Stimulated activated CD8-positive, alpha-beta memory T cell treated with anti-CD3 and anti-CD28 coated beads, Interleukin-4, amount 100 ng/mL, for 1 hour (primary cell): ENCODE measurements at places on chromosomes 2 and 18.

GRCh38 chr2:112085916-112086669 lies 31.0 kb downstream of the TMEM87B start:
- no peak for DNase-seq

DNA sequence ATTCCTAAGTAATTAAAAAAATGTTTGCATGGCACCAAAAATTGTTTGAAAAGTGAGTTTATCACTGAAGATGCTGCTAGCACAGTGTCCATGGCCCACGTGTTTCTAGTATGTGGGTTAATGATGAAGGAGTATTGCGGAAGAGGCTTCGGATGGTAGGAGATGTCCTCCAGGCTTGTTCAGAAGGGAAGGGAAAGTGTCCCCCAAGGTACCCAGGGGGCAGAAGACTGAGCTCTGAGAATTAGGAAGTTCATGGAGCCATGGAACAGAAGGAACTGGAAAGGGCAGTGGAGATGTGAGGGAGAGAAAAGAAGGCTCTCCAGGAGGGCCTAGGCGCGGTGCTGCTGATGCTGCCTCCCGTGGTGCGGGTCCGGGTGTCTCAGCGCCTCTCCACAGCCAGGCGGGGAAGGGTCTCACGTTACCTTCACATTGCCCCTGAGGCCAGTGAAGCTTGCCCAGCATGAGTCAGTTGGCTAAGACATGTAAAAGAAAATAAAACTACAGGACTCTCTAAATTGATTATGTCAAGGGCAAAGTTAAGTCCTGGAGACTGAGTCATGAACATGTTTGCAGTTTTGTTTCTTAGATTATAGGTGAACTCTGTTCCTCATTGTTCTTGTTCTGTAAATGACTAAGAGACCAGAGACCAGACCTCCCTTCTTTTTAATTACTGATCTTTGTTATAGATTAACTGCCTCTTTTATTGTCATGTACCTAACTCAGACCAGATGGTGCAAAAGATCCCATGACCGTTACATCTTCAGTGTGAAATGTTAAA lies 89.0 kb downstream of the MTCL1 start:
- DNase-seq = no peak

DNA sequence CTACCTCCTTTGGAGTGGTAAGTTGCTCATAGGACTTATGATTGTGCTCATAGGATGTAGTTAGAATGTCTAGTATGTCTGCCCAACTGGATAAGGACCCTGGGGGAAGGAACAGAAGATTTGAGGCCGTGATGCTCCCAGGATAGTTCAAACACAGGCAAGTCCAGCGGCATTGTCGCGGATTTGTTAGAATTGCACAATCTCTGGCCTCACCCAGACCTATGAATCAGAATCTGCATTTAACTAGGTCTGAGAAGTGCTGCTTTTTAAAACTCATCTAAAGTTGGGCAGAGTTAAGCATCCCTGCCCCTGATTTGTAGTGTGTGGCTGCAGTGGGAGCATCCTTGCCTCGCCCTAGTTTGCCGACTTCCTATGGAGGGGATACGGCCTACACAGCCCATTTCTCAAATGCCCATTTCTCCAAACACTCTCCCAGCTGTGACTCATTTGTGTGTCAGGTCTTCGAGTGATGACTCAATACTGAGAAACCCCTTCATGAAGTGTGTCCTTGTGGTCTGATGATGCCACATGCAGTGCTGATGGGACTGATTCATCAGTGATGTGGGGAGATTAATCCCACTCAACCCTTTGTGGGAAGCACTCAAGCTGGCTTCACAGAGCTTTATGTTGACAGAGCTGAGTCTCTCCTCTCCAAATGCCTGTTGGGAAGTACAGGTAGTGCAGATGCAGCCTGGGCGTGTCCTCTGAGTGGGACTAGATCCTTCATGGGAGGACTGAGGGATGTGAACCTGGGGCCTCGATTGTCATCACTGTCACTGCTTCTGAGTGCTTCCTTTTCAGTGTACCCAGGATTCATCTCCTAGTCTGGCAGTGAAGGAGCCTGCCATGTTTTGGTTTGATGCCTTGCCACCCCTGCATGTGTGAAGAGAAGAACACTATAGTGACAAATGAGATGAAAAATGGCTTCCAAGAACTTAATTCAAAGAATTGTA lies 18.7 kb downstream of the SMIM21 start:
- DNase-seq = no peak

DNA sequence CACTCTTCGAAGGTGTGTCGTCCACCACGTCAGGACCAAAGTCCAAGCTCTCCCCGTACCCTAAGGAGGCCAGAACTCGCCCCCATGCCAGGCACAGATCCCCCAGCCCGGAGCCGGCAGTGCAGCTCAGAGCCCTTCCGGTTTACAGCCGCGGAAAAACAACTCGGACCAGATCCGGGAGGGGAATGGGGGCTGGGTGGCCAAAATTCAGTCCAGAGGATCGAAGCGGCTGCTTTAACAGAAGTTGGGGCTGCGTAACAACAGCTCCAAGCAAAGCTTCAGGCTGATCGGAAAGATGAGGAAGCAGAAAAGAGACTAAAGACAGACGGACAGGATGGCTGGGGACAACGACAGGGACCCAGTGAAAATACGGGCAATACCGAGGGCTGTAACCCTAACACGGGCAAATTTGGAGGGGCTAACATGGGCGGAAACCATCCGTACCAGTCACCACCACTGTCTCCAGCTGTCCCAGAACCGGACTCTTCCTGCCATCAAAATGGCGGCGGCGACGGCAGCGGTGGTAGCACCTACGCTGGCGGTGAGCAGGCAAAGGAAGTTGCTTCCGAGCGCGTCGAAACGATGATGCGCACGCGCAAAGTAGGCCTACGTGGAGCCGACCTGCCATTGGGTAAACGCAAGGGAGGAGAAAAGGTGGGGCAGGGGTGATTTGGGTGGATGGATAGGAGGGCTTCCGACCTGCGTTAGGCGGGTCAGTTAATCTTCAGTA lies at the start of gene MMADHC:
MMADHC (minus strand) TSS at position 556 of the 730 bp plus-strand sequence. CDS start 678 bp downstream, outside the sequence.
- DNase-seq = peak; percentile 83

DNA sequence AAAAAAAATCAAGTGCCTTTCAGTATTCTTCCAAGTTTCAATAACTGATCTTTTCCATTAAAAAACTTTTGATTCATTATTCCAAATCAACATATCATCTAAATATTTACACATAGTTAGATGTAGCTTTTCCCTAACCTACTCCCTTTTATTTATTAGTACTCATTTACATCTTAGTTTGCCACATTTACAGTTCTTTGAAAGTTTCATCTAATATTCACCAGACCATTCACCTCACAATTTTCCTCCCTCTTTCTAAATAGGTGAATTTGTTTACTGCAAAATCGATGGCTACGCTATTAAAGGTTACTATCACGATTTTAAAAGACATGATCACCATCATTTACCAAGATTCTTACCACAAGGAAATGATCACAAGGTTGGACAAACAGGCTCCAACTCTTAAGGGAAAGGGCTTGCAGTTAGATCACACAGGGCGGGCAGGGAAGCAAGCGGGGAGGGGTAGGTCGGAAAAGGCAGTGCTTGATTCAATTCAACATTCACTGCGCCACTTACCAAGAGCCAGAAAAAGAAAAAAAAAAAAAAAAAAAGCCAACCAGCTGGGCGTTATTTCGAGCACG lies 654 bp upstream of the MARCHF7 start:
- DNase-seq = no peak

- DNase-seq = no peak
These were observed 88.9 kb upstream of the BCL2L11 start for GRCh38 chr2:111031546-111032478.

- DNase-seq = no peak
These were observed 89.8 kb upstream of the NFATC1 start for GRCh38 chr18:79305911-79306310.

DNA sequence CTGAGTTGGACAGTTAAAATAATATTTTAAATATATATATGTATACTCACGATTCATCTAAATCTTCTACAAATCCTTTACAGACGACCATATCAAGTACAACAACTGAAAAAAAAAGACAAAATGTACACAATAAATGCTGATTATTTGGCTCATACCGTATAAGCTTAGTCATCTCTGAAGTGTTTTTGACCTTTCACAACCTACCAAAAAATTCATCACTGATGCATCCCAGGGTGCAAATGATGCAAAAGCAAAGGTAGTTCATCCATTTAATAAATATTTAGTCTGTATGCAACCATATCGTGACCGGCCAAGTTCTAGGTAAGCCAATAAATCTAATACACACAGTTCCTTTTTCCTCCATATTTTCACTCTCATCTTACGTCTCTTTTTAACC lies 1.1 kb downstream of the TMX3 start:
- DNase-seq = no peak

GRCh38 chr2:100978582-100979191 lies 23.4 kb upstream of the RPL31 start:
- DNase-seq = no peak

DNA sequence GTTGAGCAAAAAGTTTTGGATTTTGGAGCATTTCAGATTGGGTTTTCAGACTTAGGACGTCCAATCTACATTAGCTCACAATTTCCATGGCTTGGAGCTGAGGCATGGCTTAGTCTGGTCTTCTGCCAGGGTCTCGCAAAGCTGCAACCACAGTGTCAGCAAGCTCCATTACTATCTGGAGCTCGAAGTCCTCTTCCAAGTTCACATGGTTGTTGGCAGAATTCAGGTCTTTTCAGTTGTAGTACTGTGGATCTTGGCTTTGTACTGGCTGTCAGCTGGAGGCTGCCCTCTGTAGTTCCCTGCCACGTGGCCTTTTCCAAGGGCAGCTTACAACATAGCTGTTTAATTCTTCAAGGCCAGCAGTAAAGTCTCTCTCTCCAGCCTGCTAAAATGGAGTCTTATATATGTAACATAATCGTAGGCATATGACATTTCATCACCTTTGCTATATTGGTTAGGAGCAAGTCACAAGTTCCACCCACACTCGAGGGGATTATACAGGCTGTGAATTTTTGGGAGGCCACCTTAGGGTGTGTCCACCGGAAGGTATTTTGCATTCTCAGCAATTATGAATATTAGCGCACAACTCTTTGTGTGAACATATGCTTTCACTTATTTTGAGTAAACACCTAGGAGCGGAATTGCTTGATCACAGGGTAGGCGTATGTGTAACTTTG lies 41.5 kb upstream of the EPC2 start:
- no peak for DNase-seq

DNA sequence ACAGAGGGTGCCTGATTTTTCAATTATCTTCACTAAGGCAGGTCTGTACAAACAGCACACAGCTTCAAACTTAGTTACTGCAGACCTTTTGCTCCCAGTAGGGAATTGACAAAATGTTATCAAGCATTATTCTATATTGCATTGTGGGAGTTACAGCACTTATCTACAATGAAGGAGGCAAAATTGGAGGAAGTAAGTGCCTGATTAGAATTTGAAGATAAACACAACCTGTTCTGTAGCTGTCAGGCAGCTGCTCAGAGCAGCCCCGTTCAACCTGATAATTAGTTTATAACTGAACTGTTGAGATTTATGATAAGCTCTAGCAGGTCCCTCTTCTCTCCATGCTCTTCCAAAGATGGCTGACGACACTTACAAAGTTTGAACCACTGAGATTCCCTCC lies 364.4 kb upstream of the CYRIA start:
- DNase-seq = no peak

- DNase-seq = no peak
These were observed 184.0 kb downstream of the RIT2 start for GRCh38 chr18:42931491-42931890.

- no peak for DNase-seq
These were observed 61.1 kb upstream of the LPIN2 start for GRCh38 chr18:3074087-3074486.

DNA sequence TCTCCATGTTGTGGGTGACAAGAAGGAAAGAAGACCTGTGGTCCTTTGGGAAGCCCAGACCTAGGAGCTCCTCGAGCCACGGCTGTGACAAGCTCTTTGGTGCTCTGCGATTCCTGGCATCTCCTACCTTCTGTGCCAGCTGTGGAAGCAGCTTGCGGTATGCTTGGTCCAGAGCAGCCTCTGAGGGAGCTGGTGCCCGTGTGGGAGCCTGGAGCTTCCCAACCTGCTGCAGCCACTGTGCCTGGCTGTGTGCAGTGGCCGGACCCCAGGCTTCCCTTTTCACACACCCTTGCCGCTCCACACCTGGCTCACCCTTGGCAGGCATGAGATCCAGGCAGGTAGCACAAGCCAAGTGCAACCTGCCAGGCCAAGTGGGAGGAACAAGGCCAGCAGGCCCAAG lies 1328.6 kb upstream of the SLC39A10 start:
- DNase-seq = no peak

DNA sequence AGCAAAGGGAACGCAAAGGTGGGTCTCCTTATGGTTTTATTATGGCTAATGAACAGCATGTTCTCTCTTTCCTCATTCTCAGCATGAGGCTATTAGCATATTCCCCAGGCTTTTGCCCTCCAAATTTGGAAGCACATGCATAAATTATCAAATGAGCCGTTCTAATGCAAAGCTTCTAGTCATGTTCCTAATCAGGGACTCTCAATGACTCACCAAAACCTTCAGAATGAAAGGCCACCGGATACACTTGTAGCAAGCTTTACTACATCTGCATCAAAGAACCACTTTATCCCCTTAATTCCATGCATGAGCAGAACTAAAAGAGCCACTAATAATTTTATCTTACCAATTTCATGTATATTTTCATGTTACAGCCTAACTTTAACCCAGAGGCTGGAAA lies 310.5 kb downstream of the LRATD1 start:
- DNase-seq = no peak

DNA sequence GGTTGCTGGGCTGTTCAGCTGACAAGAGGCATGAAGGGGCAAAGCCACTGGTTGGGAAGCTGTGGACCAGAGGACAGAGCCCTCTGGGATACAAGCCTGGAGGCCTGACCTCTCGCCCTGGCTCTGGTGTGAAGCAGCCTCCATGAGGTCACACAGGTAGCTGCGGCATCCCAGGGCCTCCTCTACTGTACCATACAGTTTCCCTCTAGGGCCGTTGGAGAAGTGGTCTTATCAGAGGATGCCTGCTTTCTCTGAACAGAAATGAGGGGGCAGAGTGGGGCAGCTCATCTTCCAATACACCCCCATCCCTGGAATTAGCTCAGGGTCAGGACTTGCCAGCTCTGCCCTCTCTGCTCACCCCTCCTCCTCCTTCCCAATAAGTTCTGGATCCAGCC lies 135.1 kb upstream of the SMAD2 start:
- DNase-seq = no peak

DNA sequence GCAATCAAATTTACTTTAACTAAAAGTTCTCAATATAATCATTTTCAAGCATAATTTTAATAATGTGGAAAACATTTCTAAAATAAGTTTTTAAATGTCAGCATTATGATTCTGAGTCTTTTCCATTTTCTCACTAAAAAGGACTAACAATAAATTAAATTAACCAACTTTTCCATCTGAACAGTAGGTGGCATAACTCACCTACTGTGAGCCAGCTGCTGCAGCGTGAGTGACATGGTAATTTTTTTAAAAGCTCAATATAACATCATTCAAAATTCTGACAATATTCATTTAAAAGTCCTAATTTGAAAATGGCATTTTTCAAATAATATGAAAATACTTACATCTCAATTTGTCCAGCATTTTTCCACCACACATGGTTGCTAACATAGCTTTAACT lies 66.5 kb downstream of the DTNB start:
- no peak for DNase-seq
